ENCODE measurements at places on chromosomes 1 and 21.

- DNase-seq, result no peak
Observed at GRCh38 chr1:45686015-45686287, 382 bp downstream of the GPBP1L1 start.

DNA sequence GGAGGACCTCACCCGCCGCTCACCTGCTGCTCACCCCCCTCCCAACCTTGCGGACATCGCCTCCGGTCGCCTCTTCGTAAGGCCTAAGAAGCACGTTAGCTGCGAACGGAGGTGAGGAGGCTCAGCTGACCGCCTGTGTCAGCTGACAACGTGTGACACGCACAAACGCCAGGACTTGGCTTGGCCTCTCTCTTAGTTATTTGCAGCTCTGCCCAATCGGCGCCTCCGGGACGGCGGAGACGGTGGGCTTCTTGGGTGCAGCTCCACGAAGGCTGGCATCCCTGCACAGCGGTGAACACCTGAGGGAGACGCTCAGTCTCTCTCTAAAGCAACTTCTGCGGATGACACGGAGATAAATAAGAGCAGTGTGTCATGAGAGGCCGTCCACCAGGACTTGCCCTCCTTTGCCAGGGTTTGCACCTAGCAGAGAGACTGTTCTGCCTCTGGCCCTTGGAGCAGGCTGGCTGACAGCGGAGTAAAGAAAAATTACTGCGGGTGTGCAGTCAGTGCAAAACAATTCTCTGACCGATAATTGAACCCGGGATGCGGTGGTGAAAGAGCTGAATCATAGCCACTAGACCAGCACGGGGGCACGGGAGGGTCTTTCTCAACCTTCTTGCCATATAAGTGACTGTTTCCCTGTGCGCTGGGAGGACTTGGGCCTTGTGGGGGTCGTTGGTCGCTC lies 318.9 kb downstream of the FAM72C start:
- DNase-seq, result no peak

DNA sequence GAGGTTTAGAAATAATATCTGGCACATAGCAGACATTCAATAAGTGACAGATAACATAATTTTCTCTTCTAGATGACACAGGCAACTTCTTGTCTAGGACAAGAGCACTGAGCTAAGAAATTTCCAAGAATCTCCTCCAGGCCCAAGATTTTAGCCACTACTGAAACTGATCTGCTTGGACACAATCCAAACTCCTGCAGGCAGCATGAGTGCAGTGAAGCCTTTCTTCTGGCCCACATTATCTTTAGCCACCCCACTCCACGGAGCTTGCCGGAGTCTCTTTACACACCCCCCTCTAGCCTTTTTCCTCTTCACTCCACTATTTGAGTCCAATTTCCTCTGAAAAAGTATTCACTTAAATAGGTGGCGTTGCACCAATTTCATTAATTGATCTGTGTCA lies 142.9 kb upstream of the DUSP10 start:
- no peak for DNase-seq

GRCh38 chr1:21872445-21873079 lies 60.5 kb downstream of the LDLRAD2 start:
- no peak for DNase-seq

DNA sequence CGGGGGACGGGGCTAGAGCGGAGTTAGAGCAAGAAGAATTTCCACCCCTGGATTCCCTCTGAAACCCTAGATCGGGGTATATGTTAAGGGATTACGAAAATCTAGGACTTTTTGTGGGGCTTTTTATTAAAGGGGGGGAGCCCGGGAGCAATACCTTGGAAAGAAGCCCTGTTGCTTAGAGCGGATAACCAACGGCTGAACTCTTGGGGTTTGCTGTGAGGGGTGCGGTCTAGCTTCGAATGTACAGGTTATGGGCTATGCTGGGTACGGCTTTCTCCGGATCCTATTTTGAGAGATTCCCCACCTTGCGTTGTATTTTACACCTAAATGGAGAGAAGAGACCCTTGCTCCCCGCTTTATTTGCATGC lies 626 bp downstream of the DYRK3 start:
- DNase-seq, result no peak

- DNase-seq, result no peak
Observed at GRCh38 chr1:226512076-226512728, 36.4 kb upstream of the STUM start.

- DNase-seq, result no peak
Observed at GRCh38 chr1:204106825-204107224, 33.9 kb downstream of the SOX13 start.

DNA sequence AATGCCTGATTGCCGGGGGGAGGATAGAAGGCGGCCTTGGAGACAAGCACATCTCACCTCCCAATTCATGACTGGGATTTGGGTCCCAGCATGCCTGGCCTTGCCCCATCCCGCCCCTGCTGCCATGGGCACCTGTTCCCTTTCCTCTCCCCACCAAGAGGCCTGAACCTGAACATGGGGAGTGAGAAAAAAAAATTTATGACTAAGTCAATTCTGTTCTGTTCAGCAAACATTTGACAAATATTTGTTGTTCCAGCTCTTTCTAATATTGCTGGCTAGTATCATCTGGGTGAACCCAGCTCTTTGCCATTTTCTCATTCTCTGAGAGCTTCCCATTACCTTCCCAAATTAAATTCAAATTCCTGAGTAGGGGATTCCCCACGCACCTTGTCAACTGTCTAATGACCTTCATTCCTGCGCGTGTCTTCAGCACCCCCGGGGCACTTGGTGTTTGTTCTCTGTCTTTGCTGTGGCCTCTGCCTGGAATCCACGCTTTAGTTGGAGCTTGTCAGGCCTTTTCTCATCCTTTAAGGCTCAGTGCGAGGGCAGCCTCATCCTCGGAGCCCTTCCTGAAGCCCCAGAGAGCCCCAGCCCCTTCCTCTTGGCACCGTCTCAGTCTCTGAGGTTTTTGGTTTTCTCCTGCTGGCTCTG lies 42.8 kb downstream of the ARHGEF10L start:
- DNase-seq, result no peak
